Stimulated activated CD8-positive, alpha-beta memory T cell treated with anti-CD3 and anti-CD28 coated beads, Interleukin-4, amount 100 ng/mL, for 4 hours (primary cell): ENCODE measurements at places on chromosomes 5 and 9.

DNA sequence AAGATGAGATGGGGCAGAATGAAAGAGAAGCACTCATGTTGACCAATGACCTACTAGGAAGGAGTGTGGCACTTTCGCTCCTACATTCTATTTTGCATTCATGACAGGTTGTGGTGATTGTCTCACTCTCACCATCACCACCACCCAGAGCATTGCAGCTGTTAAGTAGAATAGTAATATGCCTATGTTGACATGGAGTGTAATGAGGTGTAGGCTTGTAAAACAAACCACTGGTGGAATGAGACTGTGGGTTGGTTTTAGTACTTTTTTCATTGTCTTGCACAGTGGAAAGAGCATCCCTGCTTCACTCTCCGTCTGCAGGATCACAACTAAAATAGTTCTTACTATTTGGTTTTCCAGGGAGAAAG, 516.7 kb downstream of the NTRK2 start:
- no peak for DNase-seq

DNA sequence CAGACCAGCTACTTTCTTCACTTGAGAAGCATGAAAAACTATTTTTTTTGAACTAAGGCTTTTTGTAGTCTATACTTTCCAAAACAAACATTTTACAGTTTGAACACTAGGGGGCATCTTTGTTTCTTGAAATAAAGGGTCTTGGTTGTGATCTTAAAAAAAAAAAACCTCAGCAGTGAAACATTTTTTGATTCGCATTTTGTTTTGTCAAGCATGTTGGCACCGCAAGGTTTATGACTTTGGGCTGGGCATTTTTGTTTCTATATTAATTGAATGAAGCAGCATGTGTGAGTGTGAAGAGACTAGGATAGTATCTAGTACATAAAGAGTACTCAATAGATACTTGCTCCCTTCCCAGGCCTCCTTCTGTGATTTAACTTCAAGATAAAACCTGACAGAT, 31.6 kb upstream of the ACOT12 start:
- DNase-seq, result no peak

DNA sequence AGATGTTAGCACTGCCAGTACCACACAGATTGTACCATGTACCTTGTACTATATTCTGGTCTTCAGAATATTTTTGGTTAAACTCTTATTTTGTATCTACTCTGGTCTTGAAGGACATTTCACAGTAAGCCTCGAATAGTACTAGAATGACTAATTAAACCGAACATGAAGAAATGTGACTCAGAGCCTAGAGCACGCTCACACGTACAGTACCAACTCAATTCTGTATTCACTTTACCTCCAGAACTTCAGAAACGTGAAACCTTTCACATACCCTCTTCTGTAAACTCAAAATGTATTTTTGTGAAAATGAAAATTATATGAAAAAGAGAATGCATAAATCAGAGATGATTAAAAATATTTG, 112.8 kb downstream of the MVB12B start:
- no peak for DNase-seq

- no peak for DNase-seq
Measured at GRCh38 chr5:79773612-79774011, 84.0 kb downstream of the CMYA5 start.

GRCh38 chr5:35052838-35053237, 5.1 kb upstream of the AGXT2 start:
- DNase-seq, result no peak

- DNase-seq, result no peak
Measured at GRCh38 chr5:143156086-143156485, 247.4 kb downstream of the NR3C1 start.
